ENCODE measurements at places on chromosomes 2 and 18.

DNA sequence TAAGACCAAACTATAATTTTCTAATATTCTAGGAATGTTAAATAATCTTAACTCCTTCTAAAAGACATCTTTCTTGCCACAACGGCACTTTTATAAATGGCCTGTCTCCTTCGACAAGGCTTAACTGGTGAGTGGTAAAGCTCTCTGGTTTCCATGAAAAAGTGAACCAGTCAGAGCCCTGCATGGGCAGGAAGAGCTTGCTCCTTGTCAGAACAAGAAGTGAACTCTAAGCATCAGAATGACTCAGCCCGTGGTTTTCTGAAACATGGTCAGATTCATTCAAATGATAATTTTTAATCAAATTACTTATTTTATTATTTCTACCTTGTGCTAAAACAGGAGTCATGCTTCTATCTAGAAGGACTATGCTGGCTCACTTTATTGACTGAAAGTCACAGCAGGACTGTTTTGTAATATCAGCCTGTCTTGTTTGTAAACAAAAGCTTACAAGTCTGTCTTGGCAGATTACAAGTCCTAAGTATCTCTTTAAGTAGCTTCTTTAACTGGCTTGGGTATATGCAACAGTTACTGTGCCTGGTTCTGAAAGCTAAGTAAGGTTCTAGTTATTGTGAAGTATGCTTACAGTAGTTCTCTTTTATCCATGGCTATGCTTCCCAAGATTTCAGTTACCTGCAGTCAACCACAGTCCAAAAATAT, 245.4 kb downstream of the NAPG start:
- no peak for DNase-seq

DNA sequence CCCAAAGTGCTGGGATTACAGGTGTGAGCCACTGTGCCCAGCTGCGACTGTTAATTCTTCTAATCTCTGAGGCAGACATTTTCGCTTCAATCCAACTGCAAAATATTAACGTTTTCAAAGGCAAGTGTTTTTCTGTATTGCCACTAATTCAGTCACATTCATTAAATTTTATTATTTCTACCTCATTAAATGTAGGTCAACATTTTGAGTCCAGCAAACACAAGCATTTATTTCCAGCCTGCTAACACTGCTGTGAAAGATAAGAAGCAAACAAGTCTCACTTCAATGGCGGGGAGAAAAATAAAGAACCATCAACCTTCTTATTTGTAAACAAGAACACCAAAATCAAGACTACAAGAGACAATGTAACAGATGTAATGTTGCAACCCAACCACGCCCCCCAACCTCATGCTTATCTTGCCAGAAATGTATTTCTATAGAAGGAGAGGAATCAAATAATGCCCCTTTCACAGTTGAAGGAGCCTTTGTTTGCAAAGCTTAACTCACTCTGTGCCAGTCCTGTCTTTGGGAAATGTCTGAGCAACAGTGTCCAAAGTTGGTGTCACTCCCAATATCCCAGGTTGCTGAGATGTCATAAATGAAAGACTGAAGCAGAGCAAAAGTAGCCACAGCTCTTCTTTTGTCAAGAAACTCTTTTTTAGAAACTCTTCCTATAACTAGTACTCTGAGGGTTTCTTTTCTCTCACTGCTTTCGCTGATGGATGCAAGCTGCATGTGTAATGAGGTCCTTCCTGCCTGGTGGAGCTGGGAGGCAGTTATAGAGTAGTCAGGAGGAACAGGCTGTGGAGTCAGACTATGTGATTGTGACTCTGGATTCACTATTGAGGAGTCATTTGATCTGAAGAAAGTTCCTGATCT, 8.6 kb downstream of the DOCK10 start:
- DNase-seq, result no peak

DNA sequence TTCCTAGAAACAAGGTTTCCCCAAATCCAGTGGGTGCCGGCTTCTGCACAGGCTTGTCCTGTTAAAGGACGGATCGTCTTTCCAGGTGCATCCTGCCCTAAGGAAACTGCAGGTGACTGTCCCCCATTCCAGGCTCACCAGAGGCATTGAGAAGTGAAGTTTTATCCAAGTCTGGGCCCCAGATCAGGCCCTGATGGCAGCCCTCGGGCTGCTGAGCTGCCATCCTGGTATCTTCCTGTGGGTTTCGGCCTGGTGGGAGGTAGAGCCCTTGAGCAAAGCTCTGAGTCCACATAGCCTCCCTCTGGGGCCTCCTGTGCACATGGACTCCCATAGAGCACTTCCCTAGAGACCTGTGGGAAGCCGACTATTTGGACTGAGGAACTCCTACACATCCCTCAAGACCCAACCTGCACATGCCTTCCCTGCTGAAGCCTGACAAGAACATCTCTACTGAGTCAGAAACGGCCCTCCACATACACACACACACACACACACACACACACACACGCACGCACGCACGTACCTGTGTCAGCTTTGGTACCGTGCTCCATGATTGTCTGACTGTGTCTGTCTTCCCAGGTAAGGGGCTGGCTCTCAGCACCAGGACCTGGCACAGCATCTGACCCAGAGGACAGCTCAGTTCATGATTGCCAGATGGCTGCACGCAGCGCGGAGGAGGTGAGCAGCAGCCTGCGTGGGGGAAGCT, 16.4 kb downstream of the TNS1 start:
- DNase-seq, result no peak

DNA sequence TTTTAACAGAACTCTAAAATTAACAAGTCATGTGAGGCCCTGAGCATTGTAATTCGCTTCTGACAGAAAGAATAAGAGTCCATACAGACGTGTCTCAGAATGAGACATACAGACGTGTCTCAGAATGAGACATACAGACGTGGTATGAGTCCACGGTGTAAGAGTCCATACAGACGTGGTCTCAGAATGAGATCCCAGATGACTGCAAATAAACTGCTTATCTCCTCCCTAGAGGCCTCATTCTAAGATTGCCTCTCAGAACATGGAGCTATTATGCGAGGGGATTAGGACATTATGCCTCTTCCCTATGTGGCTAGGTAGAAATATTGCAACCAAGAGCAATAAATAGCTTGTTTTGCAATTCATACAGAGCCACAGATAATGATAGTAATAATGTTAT, 63.9 kb downstream of the NEB start:
- no peak for DNase-seq

DNA sequence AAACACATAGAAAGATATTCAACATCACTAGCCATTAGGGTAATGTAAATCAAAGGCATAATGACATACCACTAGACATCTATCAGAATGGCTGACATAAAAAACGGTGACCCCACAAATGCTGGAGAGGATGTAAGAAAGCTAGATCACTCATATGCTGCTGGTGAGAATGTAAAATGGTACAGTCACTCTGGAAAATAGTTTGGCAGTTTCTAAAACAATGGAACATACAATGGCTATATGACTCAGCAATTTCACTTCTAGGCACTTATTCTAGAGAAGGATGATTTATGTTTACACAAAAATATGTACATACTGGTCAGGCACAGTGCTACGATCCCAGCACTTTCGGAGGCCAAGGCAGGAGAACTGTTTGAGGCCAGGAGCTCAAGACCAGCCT, 87.3 kb downstream of the COLEC12 start:
- no peak for DNase-seq

GRCh38 chr2:144414324-144414845, 105.5 kb downstream of the ZEB2 start:
- no peak for DNase-seq

- no peak for DNase-seq
Measured at GRCh38 chr18:23694637-23695430, 5.6 kb downstream of the LAMA3 start.

DNA sequence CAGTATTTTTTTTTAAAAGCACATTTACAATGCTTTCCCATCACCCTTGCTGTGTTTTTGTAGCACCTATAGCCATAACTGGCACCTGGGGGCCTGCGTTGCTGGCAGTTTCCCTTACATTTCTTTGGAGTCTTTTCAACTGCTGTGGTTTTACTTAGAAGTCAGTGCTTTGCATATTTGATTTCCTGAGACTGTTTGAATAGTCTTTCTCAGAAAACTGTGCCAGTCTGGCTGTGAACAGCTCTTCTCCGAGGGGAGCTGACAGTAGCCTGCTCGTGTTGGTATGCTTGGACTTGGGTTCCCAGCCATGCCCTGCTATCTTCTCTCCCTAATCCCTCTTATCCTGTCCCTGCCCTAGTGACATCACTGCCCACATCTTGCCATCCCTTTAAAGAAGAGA, 81.5 kb downstream of the DPP4 start:
- no peak for DNase-seq

DNA sequence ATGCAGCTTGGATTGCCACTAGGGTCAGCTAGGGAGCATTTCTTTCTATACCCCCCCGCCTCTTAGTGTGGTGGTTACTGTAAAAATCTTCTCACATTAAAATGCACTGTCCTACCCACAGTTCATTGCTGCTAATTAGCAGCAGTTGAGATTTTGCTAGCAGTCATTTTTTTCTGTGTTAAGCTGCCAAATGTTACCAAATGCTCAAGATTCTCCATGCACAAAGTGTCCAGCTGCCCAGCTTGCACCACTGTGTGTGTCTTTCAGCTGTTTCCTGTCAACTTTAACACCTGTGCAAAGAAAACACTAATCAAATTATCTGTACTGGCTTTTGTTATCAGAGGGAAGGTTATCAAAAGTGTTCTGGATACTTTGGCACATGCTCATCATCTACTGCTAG, 679.3 kb downstream of the NR4A2 start:
- peak; percentile 46 for DNase-seq

- DNase-seq, result no peak
Measured at GRCh38 chr2:98468621-98469236, 24.1 kb downstream of the INPP4A start.

DNA sequence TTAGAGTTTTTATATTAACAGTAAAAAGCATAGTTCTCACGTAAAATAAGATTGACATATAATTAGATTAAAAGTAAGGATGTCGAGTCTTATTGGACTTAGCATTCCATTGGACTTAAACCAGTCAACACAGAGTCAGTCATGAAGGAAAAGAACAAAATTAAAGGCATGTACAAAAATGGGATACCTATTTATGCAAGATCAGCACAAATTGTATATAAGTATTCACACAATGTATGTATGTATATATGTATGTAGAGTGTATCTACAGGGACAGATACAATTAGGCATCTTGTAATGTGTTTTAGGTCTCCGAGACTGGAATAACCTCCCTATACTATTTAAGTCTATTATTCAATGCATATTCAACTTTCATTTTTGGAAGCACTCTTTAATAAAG, 419.1 kb downstream of the PARD3B start:
- no peak for DNase-seq

- DNase-seq, result no peak
Measured at GRCh38 chr18:66252703-66253102, 351.2 kb downstream of the CDH19 start.

DNA sequence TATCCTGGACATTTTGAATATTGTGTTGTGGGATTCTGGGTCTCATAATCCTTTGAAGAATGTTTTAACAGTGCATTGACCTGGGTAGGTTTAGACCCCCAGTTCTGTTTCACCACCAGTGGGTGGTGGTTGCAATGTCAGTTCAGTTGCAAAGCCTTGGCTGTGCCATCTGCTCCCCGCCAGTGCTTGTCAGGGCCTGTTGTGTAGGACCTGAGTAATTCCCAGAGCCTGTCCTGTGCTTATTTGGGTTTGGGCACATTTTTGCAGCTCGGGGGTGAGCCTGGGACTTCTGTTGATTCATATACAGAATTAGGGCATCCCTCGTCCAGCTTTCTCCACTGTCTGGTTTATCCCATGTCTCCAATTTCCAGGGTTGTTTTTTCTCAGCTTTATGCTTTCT, 24.8 kb downstream of the ATP9B start:
- DNase-seq, result no peak

DNA sequence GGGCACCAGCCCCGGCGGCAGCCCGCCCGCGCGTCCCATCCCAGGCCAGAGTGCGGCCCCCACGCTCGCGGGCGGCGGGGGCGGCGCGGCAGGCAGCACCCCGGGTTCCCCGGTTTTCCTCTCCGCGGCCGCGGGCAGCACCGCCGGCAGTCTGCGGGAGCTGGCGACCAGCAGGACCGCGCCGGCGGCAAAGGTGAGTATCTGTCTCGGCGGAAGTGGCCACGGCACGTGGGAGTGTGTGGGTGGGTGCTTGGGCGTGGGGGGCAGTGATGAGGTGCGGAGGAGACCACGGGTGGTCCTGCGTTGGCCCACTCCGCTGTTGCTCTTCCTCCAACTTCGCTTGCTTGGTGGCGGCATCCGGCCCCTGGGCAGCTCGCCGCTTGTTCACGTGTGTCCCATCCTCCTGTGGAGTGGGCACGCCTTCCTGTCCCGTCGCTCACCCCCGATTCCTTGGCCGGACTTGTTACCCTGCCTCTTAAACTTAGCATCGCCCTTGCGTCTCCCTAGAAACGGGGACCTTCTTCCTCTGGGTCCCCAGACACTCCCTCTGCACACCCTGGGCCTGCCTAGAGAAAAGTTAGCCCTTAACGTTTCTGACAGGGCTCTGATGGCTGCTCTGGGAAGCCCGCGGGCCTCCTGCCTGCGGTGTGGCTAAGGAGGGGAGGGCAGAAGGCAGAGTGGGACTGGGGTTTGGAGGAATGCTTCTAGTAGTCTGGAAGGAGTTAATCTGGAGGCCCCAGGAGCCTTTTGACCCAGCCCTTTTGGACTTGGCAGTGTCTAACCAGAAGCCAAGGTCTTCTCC, 1.1 kb downstream of the SH3RF3 start:
- DNase-seq, result no peak
